NCI-H1048 (cell line): ENCODE measurements at places on chromosomes 11 and 22.

DNA sequence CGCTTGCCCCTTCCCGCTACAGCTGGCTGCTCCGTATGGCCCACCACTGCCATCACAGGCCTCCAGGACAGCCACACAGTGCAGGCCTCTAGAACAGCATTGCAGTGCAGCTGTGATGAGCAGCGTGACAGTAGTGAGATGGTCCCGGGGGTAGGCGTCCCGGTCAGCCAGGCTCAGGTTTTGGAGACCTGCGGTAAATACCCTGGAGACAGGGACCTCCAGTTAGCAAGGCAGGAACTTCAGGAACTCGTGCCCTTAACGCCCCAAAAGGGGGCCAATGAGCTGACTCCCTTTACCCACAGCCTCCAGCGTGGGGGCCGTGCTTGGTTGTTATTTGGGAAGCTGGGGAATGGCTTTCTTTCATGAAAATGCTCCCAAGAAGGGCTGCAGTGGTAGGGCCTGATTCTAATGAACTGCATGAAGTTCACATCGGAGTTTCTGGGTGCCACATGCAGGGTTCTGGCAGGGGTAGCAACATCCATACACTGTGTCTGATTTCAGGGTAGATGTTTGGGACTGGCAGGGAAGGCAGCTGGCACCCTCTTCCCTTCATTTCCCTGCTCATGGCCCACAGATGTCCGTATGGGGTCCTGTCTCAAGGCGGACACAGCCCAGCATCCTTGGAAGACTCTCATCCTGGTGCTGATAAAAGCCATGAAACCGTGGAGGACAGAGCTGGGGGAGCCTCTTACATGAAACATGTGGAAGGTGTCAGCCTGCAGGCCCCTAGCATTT is 440.5 kb downstream of the TBC1D22A start:
- DNase-seq: no peak

DNA sequence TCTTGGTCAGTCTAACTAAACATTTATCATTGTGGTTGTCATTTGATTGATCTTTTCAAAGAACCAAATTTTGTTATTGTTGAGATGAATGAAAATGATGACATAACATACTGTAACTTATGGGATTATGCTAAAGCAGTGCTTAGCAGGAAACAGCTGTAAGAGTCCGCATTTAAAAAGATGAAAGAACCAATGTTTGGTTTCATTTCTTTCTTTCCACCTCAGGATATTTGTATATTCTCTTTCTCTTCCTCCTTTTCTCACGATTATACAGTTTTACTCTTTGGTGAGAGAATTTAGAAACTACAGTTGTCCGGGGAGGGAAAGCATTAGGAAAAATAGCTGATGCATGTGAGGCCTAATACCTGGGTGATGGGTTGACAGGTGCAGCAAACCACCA is 23.1 kb downstream of the PIH1D2 start:
- DNase-seq: no peak

DNA sequence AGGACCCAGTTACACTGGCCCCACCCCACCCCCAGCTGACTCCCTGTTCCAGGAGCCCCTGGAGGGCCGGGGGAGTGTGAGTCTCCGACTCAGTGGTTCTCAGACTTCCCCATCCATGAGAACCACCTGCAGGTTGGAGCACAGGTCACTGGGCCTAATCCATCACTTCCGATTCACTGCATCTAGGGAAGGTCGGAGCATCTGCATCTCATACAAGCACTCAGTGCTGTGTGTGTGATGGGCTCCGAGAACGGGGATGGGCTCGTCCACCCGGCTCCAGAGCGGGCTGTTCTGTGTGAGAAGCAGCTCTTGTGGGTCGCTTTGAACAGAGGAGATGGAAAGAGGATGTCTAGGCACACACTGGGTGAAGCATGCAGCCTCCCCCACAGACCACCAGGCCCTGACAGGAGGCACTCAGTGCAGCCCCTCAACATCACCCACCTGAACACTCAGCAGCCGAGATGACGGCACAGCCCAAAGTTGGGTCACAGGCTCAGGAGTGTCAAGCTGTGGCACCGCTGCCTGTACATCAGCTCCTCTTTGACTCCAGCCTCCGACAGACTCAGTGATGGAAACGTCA is 541.4 kb downstream of the BRD1 start:
- DNase-seq: no peak

GRCh38 chr11:112285841-112286311 is 25.2 kb upstream of the PLET1 start:
- DNase-seq: no peak

DNA sequence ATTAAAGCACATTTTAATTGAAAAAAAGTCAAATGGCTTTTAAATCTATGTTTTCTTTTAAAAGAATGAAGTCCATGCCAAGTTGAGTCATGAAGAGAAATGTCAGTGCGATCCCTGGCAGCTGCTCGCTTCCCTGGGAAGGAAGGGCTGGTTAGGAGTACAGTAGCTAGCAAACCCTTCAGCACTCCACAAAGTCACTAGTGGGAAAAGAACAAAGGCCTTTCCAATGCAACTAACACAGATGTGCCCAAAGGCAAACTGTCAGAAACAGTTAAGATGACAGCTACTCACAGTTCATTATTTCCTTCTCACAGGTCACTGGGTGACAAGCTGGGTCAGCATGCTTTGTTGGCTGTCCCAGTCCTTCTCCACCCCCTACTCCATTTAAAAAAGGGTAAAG is 308.7 kb downstream of the DCDC1 start:
- no peak for DNase-seq

GRCh38 chr11:91840640-91841240 is 383.9 kb upstream of the FAT3 start:
- no peak for DNase-seq
